ENCODE measurements at places on chromosomes 5 and 9.

DNA sequence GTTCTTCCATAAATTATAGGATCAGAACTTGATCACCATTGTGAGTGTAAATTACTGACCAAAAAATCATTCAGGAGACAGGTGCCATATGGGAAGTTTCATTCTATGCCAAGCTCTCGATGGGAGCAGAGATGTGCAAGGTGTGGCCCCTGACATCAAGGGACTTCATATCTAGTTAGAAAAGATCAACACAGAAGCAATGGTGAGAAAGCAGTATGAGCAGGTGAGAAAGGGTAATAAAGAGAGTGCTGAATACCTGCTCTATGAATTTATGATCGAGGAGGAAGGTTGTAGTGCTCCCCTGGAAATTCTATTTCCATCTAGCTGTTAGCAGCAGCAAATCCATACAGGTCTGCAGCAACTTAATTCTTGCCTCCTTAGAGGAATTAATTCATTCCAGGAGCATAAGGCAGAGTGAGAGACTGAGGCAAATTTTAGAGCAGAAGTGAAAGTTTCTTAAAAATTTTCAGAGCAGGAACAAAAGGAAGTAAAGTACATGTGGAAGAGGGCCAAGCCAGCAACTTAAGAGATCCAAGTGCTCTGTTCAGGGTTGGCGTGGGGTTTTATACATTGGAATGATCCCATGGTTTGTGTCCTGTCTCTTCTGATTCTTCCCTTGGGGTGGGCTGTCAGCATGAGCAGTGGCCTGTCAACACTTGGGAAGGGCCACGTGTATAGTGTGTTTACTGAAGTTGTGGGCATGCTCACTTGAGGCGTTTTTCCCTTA lies 181.8 kb downstream of the SAXO1 start:
- no peak for DNase-seq

GRCh38 chr9:69485466-69485865 lies 160.5 kb downstream of the ENTREP1 start:
- no peak for DNase-seq

DNA sequence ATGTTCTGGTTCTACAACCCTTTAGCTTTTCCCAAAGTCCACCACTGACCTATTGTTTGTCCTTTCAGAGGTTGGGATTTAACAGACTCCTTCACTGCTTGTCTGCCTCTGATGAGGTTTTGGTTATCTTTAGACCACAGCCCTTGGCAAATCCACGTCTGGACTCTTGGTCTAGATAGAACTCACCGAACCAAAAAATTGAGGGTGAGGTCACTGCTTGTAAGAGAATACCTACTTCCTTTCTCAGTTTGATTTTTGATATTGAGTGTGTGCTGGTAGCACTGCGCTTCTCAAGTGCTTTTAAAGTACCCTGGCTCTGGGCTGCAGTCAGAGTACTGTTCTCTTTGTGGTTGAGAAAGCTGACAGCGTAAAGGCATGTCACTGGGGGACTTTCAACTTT lies 61.7 kb downstream of the JMY start:
- no peak for DNase-seq

DNA sequence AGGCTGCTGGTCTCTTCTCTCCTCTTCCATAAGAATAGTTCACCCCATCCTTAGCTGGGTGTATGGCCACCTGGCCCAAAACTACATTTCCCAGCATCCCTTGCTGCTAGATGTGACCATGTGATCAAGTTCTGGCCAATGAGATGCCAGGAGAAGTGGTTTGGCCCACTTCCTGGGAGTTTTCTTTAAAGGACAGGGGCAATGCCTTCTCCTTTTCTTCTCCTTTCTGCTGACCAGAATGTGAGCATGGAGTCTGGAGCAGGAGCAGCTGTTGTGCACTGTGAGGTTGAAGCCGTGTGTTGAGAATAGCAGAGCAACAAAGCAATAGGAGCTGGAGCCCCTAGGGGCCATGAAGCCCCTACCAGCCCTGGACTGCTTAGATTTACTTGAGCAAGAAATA lies 36.8 kb downstream of the C9orf50 start:
- DNase-seq, result peak; percentile 87

DNA sequence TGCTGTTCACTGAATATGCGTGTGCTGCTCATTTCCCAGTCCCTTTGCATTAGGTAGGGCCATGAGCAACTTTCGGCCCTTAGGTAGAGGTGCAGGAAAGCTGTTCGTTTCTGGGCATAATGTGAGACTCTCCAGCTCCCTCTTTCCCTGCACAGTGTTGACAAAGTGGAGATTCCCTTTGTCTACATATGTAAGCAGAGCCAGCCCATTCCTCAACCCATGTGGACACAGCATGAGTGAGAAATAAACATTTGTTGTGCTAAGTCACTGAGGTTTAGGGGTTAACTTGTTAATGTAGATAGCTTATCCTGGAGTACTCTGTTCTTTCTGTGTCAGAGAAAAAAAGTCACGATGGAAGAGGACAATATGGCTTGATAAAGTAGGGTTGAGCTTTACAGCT lies 343.8 kb downstream of the PSAT1 start:
- no peak for DNase-seq

GRCh38 chr5:147567917-147568598 lies 58.2 kb upstream of the DPYSL3 start:
- peak; percentile 11 for DNase-seq

- DNase-seq, result no peak
These were observed 63.5 kb downstream of the ARRDC3 start for GRCh38 chr5:91319667-91320066.

DNA sequence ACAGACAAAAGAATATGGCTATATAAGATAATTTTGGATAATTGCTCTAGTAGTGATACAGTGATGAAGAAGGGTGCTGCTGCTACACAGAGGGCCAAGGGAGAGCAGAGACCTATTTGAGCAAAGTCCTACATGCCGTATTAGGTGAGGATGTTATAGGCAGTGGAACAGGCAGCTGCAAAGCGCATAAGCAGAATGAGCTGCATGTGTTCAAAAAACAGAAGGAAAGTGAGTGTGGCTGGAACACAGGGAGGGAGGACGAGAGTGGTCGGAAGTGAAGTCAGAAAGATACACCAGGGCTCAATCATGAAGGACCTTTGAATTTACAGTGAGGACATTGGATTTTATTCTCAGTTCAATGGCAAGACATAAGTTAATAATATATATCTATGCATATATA lies 35.4 kb downstream of the ITGA2 start:
- DNase-seq, result no peak

- no peak for DNase-seq
These were observed 40.0 kb downstream of the PSD2 start for GRCh38 chr5:139835656-139836055.

DNA sequence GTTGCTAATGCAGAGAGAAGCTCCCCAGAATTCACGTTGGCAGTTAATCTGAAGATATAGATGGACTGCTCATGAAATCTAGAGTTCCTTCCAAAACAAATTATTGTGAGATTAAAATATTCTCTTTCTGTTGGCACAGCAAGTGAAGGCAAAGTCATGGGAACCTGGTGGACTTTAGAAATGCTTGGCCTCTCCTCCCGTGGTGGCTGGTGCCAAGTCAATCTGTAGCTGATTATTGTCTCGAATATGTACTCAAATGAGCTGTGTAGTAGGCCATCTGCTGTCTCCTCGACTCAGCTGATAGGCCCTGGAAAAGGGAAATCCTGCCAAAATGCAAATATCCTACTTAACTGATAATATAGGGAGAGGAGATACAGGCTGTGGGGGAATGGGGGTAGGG lies 69.3 kb downstream of the DAPK1 start:
- DNase-seq, result no peak

DNA sequence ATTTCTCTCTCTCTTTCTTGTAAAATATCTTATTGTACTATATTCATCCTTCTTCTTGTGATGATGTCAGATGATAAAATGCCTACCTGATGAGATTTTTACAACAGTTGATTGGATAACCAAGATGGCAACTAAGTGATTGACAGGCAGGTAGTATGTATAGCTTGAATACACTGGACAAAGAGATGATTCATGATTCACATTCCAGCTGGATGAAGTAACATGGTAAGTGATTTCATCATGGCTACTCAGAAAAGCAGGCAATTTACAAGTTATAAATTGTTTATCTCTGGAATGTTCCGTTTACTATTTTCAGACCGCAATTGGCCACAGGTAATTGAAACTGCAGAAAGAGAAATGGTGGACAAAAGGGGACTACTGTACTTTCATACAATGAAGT lies 1471.7 kb upstream of the C9orf72 start:
- DNase-seq, result no peak

- DNase-seq, result no peak
These were observed 48.0 kb upstream of the ADAMTS16 start for GRCh38 chr5:5092149-5092548.

DNA sequence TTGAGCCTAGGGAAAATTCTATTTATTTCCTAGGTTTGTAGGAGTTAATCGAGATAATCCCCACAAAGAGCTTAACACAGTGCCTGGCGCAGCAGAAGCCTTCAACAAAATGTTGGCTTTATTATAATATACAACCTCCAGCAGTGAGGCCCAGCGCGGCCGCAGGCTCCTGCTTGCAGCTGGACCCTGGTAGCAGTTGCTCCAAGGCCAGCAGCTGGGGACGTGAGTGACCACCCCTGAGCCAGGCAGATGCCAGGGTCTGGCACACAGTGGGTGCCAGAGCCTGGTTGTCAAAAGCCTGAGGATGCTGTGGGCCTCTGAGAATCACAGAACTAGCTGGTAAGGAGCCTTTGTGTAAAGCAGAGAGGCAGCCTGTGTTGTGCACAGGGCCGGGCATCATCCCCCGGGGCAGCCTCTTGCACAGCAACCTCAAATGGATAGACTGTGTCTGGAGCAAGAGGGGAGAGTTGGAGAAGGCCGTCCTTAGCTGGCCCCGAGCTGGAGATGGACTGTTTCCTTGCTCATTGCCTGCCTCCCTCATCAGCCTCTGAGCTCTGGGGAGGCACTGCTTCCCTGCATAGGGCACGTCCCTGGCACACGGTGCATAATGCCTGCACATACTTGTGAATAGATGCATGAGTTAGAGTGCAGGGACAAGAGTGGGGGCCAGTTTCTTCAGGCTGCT lies 17.3 kb downstream of the CSF1R start:
- DNase-seq, result no peak

DNA sequence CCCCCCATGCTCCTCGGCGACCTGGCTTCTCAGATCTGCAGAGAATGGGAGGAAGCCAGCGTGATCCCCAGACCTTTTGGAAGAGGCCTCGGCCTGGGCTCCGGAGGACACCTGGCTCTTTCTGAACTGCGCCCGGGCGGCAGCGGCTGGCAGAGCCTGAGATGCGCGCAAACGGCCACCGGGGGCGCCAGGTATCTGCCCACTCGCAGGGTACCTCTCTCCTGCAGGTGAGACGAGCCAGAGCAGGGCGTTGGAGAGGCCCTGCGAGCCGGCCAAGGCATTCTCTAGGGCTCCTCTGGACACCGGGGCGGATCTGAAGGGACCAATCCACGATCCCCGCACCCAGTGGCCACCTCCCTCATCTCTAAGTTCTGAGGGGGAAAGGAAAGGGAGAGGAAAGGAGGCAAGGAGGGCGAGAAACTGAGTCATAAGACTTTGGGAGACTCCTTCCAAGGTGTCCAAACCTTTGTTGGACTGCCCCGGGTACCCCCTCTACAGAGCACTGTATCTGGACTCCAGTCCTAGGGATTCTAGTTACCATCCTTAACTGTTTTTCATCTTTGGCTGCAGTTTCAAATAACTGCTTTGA lies 55.0 kb upstream of the SLC46A2 start:
- no peak for DNase-seq

DNA sequence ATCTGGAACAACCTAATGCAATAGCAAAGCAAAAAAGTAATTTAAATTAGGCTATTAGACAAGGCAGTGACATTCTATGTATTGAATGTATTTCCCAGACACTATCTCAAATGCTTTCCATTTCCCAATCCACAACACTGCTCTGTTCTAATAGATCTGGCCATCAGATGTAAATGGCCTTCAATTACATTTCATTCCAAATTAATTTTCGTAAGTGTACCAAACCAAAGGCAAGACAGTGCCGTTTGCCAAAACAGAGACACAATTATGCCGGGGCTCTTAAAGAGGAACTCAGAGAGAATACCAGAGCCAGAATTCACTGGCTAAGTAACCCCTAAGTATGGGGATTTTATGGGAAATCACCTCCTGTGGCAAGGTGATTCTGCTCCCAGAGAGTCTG lies 63.1 kb downstream of the GNAQ start:
- no peak for DNase-seq

DNA sequence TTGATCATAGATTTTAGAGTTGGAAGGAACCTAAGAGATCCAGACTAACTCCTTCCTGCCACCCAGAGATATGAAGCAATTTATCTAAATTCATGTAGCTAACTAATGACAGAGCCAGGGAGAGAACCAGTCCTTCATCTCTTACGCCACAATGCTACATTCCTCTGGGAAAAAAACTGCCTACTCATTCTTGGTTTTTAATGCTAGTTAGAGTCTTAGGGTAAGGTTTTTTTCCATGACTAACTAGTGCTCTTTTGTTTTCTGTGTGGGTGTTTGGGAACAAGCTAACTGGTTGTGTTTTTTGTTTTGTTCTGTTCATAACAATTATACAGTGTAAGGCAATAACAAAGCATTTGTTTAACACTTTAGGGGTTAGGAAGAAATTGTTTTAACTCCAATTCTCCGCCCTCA lies 52.4 kb downstream of the SLC44A1 start:
- DNase-seq, result peak; percentile 63

DNA sequence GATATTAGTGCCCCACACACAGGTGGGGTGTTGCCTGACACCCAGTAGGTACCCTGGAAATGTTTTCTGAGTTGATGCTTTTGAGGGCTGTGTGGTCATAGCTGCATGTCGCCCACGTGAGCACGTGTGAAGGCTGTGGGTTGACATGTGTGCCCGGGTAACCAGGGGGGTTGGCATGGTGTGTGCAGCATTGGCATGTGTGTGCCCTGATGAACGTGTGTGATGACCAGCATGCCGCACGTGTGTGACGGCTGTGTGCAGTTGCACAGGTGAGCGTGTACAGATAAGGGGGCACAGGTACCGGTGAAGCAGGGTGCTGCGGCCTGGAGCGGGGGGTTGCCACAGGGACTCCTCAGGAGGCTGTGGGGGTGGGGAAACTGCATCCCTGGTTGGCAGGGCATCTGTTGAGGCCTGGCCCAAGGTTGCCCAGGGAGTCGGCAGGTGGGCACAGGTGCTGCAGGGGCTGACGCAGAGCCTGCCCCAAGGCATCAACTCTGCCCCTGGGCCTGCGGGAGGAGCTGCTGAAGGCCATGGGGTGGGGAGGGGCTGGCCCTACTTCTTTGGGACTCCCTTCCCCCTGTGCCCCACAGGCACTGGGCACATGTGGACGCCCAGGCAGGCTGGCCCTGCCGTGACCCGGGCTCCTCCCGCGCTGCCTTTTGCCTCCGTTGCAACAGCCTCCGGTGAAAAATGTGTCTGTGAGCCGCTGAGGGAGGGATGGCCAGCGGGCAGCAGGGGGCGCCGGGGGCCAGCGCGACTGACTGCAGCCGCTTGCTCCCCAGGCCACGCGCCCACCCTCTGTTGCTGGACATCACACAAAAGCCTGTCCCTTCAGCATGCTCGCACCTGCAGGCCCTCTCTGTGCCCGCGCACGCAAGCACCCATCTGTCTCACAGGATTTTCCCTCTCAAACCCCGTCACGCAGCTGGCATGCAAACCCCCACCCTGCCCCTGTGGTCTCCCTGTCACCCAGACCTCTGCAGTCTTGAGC lies 2.2 kb downstream of the UNC5A start:
- peak; percentile 72 for DNase-seq

GRCh38 chr5:153525536-153525935 lies 35.1 kb downstream of the GRIA1 start:
- DNase-seq, result no peak

- DNase-seq, result no peak
These were observed 101.6 kb upstream of the CPEB4 start for GRCh38 chr5:173786286-173787187.

GRCh38 chr5:175654807-175655206 lies 3.1 kb upstream of the HRH2 start:
- DNase-seq, result no peak

- DNase-seq, result no peak
These were observed 791.2 kb downstream of the MAT2B start for GRCh38 chr5:164296603-164297080.

- DNase-seq, result no peak
These were observed 33.7 kb downstream of the LHX3 start for GRCh38 chr9:136171009-136171800.

All from AG08396 (cell line).